NCI-H187 (cell line): ENCODE measurements at places on chromosomes 3 and 15.

- DNase-seq: no peak
These were observed 72.7 kb downstream of the GREM1 start for GRCh38 chr15:32790352-32790999.

DNA sequence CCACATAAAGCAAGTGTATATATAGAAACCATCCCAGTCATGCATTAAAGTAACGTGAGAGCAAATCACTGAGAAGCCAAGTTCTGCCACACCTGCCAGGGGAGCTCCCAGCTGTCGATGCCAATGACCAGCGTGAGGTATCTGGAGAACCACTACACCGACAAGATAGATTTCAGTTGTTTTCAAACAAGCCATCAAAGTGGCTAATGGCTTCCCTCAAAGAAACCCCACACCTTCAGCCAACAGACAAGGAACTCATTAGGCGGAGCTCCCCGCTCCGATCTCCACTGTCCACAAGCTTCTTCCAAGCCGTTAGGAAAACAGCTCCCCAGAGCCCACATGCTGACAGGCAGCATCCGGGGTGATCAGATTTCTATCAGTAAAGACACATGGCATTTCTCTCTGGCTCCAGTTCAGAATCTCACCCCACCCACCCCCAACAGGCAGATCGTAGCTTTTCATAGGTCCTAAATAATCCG, 54.2 kb upstream of the SPATA12 start:
- peak; percentile 82 for DNase-seq

GRCh38 chr15:93848490-93848889, 382.9 kb upstream of the MCTP2 start:
- no peak for DNase-seq

GRCh38 chr15:43266834-43267233, at the start of gene TGM5:
TGM5 (minus strand) TSS chr15:43266928; CDS start chr15:43266849, 79 bp downstream.
- DNase-seq: no peak

DNA sequence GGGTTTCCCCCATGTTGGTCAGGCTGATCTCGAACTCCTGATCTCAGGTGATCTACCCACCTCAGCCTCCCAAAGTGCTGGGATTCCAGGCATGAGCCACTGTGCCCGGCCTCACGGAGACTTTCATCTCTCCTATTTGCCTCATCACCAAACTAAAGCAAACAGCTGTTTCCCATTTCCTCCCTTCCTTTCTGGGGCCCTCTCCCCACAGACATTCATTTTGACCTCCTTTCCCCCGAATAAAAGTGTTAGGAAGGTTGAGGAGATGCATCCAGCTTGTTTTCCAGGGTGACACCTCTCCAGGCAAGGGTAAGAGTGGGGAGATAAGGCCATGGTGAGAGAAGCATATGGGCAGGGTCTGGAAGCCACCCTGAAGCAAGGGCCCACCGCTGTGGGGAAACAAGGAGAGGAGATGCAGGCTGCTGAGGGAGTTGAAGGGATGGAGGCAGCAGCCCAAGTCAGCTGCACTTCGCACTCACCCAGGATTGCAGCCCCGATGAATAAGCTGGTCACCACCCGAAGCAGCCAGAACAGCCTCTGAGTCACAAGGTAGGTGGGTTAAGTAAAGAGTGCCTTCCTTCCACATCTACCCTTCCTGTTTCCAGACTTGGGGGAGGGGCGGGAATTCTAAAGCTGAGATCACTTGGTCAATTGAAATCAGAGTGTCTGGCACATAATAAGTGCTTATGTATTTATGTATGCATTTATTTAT, 7.7 kb downstream of the DUOXA2 start:
- no peak for DNase-seq

GRCh38 chr15:37100966-37101215, 542 bp upstream of the MEIS2 start:
- no peak for DNase-seq

DNA sequence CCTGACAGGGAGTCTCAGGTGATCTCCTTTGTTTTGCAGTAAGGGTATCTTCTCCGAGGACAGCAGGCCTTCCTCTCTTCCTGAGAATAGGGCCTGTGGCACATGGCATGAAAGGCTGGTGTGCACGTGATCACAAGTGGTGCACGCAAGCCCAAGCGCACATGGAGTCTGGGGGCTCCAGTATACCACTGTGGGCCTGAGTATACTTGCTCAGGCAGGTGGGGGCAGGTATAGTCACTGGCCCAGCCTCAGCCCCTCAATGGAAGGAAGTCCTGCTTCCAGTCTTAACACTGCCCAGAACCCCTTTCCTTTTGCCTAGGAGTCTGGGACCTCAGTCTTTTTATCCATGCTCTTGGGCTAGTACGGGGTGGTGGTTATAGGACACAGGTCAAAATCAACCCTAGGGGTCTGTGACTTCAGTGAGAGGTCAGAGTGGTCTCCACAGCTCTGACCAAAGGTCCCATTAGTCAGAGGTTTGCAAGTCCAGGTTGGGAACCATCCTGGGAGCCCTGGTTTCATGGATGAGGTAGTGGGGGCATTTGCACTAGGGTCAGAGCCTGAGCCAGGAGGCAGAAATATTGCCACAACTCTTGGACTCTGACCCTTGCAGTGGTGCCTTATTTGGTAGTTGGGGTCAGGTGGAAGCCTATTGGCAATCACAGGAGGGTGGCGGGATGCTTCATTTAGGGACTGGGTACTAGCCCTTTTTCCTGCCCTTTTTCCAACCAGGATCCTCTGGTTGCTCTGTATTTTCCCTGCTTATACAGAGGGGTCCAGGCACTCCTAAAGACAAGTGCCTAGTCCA, 823 bp upstream of the CCDC71 start:
- DNase-seq: no peak

DNA sequence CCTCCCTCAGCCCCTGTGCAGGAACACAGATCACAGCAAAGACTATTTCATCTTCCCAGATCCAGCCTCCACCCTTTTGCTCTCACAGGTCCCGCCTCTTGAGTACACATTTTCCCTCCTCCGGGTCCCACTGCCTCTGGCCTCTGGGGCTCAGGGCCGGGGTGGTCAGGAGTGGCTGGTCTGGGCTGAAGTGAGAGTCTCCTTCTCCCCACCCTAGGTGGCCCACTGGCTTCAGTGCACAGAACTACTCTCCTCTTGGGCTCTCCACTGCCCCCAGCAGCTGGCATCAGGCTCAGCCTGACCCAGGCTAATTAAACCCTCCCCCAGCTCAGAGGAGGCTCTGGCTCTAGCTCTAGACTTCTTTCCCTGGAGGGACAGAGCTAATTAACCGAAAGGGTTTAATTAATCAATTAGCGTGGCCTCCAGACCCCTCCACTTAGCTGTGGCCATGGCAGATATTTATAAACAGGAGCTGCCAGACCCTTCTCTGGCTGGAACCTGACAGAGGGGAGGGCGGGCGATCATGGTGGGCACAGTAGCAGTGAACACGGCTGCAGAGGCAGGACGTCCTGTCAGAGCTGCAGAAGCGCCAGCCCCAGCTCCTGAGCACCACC, 15.1 kb downstream of the DUSP7 start:
- no peak for DNase-seq

DNA sequence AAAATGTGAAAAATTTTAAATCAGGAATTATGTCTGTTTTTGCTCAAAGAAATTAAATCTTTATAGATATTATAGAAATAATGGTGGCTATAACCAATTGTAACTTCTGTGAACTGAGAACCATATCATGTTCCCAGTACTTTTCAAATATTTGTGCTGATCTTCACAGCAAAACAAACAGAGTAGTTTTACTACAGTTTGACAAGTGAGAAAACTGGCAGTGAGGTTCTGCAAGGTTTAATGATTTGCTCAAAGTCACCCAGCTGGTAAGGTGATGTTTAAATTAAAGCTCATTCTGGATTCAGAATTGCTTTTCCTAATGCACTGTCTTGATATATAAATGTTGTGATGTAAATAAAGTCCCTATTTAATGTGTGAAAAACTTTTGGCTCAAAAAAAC, 22.0 kb upstream of the SPTSSB start:
- DNase-seq: no peak

DNA sequence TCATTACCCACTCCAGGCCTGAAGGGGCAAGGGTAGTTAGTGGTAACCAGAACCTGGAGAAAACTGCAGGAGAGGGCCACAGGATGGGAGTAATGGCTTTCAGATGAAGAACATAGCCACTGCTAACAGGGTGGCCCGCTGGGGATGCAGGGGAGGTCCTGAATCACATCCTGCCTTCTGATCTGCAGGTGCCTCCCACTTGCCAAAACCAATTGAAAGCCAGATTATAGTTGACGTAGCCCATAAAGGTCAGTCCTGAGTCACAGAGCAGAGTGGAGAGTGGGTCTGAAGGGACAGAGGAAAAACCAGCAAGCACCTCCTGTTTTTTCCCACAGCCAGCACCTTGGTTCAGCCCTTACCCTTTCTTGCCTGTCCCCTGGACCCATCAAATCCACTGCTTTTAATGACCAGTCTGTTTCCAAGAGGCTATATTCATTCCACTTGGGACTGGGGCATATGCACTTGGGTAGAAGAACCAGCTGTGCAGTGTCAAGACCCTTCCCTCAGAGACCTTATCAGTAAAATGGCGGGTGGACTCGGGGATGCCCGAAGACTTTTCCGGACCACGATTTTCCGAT, 646 bp upstream of the SLC35G2 start:
- DNase-seq: no peak

- no peak for DNase-seq
These were observed 60.2 kb downstream of the SYNPR start for GRCh38 chr3:63338351-63338750.

- DNase-seq: no peak
These were observed 5.9 kb upstream of the ISY1 start for GRCh38 chr3:129166579-129167332.

- DNase-seq: peak; percentile 21
These were observed 408 bp downstream of the WDR82 start for GRCh38 chr3:52277972-52278509.

GRCh38 chr3:56938530-56938929, 121.9 kb upstream of the SPATA12 start:
- no peak for DNase-seq

GRCh38 chr3:365268-365667, 168.7 kb downstream of the CHL1 start:
- DNase-seq: no peak

DNA sequence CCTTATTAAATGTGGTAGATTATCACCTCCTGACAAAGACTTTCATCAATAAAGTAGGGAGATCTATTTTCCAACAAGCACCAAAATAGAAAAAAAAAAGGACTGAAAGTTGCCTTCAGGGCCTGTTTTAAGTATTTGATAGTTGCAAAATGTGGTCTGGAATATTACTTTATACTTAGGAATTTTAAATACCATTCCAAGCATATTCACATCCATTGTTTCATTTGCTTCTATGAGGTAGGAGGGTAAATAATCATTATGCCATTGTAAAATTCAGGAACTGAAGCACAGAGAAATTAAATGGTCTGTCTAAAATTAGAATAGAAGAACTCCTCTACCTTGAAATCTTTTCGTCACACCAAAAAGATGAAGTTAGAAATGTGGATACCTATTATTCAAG, 110.0 kb downstream of the TMCC1 start:
- no peak for DNase-seq

DNA sequence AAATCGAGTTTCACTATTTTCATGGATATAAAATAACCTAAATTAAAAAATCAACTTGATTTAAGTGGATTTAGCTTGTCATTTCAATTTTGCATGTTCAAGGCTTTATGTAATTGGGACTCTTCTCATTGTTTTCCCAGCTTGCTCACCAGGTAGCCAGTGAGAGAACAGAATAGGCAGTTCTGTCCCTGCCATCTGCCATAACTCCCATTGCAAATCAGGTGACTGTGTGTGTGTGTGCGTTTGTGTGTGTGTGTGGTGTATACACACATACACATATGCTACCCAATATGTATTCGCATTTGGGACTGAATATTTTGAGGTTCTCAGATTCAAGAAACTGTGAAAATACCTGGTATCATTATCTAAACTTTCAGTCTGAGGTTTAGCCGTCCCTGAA, 1069.8 kb downstream of the IGSF11 start:
- DNase-seq: no peak

DNA sequence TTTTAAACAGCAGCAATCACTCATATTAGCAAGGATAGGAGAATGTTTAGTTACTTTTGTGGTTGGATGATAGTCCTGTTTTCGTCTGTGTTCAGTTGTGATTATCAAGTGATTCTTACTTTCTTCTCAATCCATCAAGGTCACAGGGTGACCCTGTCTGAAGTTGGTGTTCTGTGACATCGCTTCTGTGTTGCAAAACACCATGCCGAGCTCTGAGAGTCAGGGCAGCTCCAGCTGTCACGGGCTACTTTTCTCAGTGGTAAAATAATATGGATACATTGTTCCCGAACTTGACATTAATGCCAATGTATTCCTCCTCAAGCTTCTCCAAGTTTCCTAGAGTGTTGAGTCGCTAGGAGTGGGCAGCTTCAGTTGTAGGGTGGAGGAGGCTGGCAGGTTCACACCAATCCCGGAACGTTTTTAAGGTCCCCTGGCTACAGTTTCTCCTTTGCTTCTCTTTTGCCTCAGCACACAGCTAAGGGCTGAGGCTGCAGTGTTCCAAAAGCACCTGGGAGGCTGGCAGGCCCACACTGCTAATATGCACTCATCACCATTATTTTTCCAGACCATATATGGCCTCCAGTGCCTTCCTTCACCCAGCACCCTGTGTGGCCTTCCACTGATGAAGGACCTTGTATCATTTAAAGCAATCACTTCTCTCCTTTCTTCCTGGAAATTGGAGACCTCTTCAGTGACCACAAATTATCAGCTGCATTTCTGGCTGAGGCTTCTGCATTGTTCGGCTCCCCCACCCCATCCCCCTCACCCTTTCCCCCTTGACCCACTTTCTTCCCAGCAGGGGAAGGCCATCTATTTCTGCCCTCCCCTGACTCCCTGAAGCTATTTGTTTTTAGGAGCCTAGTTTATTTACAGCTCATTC, 25.8 kb downstream of the COLQ start:
- DNase-seq: no peak

- no peak for DNase-seq
These were observed 123.0 kb downstream of the MEGF11 start for GRCh38 chr15:66130496-66131034.

- no peak for DNase-seq
These were observed 31.5 kb downstream of the FBLN2 start for GRCh38 chr3:13580256-13581023.

DNA sequence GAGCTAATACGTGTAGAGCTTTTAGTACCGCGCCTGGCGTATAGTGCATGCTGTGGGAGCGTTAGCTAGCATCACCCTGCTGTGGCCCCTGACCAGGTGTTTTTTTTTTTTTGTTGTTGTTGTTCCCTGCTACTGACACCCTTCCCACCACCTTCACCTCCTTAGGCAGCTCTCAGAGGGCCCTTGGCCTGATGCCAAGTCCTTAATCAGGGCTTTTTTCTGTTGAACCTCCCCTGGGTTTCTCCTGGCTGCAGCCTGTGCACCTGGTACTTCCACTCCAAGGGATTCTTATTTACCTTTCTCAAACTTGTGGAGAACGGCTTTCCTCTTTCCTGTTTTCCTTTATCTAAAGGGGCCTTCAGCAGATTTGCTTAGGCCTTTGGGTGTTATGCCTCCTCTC, 53.3 kb downstream of the SLC7A14 start:
- DNase-seq: peak; percentile 30

GRCh38 chr3:105466072-105466471, 99.4 kb downstream of the ALCAM start:
- no peak for DNase-seq
